ENCODE measurements at places on chromosomes 12 and 14.
A peak's percentile ranks its signal among the peaks of the same experiment; 100 is the strongest.

DNA sequence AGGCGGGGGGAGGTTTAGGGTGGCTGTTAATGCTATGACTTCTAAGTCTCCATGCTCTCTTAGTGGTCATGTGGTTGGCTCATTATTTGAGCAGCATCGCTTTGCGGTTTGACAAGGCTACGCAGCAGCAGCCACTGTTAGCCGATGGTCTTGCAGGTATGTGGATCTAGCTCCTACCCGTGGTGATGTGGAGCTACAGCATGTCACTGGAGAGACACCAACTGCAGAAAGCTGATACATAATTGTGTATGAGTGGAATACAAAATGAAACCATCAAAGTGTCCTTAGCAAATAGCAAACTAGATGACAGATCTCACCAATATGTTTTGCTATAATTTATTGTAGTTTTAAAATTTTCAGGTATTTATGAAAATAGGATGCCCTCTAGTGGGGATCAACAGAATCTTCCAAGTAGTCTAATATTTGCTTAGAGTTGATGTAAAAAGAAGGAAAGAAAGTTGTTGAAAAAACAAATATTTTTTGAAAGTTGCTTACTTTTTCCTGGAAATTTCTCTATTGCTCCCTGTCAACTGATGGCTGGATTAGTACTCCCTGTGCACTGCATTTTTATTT lies 94.9 kb downstream of the NAV3 start:
- DNase-seq: no peak

- DNase-seq: no peak
Measured at GRCh38 chr14:38012056-38012455, 195.6 kb upstream of the SSTR1 start.

- no peak for DNase-seq
Measured at GRCh38 chr12:116677202-116677661, 60.6 kb downstream of the SPRING1 start.

DNA sequence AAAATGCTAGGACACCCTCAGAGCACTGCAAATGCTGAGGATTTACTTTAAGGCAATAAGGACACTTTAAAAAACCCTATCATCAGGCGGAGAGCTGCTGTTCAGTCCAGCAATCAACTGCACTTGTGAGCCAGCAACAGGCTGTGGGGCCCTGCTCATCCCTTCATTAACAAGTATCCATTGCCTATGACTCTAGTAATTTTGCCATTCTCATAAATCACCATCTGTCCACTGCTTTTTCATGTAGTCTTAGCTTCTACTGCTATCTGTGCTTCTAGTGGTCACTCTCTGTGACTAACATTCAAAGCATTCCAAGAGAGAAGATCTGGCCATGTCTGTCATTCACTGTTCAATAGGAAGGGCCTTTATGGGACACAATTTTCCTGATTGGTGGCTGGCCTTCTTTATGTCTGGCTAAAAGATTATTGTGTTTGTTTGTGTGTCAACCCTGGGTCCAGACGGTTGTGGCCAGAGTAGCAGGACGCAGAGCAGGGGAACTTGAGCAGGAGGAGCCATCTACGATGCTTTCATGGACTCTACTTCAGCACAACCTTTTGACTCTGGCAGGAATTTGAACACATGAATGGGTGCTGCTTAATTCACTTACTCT lies 3.6 kb upstream of the KRAS start:
- DNase-seq: no peak

- DNase-seq: no peak
Measured at GRCh38 chr14:38212111-38212510, 4.4 kb downstream of the SSTR1 start.

- no peak for DNase-seq
Measured at GRCh38 chr14:72708708-72709475, 185.0 kb downstream of the DPF3 start.

DNA sequence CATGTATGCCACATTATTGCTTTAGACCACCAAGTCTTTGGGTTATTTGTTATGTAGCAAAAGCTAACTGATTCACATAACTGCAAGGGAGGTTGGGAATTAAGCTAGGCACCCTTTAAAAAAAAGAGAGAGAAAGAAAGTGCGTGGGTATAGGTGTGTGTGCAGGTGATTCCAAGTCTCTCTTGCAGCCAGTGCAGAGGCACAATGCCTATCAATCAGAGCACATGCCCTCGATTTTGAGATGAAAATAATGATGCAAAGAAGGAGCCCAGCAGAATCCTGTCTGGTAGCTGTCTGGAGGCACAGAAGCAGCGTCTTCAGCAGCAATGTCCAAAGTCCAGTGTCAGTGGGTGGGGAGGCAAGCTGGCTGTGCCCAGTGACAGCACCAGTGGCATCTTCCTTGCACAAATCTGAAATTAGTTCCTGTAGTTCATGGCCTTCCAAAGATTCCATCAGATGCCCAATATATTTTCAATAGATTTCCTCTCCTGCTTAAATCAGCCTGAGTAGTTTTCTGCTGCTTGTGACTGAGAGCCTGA lies 62.4 kb upstream of the TBPL2 start:
- DNase-seq: no peak

DNA sequence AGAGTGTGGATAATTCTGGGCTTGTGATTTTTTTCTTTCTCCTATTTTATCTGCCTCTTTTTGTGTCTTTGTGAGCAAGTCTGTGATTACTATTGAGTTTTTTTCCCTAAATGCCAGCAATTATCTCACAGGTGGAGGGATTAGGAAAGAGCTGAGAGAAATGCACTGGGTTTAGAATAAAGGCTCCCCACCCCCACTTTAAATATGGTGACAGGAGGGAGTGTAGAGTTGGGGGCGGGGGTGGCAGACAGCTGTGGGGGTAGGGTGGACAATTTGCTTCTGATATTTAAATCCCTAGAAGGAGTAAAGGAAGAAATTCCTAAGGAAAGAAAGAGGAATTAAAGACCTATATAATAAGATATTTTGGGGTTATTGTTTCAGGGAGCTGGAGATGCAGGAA lies 145.9 kb downstream of the NRXN3 start:
- no peak for DNase-seq

DNA sequence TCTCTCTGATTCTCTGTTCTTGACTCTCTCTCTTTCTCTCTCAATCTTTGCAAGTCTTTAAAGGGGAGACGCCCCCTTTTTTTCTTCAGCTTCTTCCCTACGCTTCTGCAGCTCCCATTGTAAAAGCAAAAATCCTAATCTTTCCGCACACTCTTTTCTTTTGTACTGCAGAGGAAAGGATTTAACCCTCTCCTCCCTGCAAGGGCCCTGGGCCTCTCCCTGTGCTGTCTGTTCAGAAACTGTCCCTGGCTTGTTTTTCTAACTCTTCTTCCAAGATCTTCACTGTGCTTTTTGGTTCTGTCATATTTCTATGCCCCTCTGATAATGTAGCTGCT lies 10.9 kb upstream of the SALL2 start:
- DNase-seq: no peak

- no peak for DNase-seq
Measured at GRCh38 chr12:109567296-109567695, 6.0 kb downstream of the MMAB start.

DNA sequence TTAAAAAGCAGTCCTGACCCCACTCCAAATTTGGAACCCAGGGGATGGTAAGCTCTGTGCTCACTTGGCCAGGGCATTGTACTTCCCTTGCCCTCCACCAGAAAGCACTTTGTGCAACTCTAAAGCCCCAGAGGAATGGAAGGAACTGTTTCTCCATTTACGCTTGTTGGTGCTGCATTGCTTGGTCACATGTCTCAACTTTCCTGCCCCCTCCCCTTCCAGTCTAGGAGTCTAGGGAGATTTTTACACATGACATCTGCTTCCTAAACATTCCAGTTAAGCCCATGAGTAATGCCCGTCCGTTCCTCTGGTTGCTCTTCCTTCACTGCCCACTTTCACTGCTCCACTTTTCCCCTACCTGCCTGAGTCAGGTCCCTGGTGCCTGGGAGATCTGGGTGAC lies 92.6 kb upstream of the MAP1LC3B2 start:
- DNase-seq: peak; percentile 4

DNA sequence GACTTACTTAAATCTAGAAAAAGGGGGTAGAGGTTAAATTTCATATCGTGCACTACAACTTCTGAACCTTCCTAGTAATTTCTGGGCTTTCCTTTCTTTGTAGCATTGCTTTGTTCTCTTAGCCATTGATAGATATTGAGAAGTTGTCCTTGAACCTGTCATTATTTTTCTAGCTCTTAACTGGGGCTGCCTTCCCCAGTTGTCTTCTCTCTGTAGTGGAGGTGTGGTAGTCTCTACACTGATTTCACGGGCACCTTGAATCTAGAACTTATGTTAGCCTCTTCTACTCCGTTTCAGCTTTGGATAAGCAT lies 504.0 kb downstream of the PCNX1 start:
- no peak for DNase-seq

- no peak for DNase-seq
Measured at GRCh38 chr12:30582943-30583342, 112.7 kb downstream of the IPO8 start.

GRCh38 chr12:29734734-29735133 lies 49.0 kb downstream of the TMTC1 start:
- DNase-seq: no peak

GRCh38 chr12:57190037-57190436 lies 26.6 kb upstream of the NXPH4 start:
- DNase-seq: no peak

DNA sequence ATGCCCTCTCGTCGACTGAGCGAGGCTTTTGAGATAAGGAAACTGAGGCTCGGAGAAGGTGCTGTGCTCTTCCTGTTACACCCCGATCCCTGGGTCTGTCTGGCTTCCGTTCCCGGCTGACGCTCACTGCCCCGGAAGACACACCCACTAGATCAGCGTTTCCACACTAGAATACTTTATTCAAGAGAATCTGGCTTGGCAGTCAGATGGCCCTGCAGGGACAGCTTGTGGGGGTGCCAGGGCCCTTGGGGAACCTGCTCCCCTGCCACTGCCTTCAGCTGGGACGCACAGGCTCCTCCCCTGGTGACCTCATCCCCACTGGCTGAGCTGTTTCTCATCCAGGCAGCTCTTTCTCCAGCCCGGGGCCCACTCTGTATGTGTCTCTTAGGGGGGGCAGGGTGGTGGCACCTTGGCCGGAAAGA lies 13.7 kb downstream of the PGF start:
- no peak for DNase-seq

DNA sequence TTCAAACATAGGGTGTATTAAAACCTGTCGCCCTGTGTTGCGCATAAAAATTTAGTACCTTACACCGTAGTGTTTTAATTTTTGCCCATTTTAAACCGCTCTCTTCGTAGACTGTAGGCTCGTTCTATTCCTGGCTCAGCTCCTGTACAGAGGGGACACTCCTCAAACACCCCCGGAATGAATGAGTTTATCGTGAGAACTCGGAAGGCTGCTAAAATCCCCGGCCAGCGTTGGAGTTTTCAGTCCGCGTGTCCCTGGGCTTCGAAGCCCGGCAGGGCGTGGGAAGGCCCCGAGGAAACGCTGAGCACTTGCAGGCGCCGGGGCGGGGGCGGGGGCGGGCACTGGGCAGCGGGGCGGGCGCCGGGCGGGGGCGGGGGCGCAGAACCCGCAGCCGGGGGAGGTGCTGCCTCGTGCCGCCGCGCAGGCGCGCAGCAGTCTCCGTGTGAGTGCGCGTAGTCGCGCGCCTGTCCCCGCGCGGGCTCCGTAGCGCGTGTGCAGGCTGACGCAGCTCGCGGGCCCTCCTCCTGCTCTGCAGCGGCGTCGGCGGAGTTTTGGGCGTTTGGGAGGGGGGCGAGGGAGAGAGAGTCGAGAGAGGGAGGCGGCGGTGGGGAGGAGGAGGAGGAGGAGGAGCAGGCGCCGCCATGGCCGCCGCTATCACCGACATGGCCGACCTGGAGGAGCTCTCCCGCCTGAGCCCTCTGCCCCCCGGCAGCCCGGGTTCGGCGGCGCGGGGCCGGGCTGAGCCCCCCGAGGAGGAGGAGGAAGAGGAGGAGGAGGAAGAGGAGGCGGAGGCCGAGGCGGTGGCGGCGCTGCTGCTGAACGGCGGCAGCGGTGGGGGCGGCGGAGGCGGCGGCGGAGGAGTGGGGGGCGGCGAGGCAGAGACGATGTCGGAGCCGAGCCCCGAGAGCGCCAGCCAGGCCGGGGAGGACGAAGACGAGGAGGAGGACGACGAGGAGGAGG lies at the start of gene AEBP2:
Gene AEBP2 (plus strand): TSS at position 434 of the 960 bp plus-strand sequence. CDS start 208 bp downstream, at position 642.
- DNase-seq: peak; percentile 88

- DNase-seq: no peak
Measured at GRCh38 chr12:111409403-111409779, 3.7 kb downstream of the SH2B3 start.

- DNase-seq: no peak
Measured at GRCh38 chr12:85266356-85266755, 13.7 kb upstream of the ALX1 start.

Measured in HS-27A (cell line).